ENCODE measurements at places on chromosomes 11 and 22.
A peak's percentile ranks its signal among the peaks of the same experiment; 100 is the strongest.

DNA sequence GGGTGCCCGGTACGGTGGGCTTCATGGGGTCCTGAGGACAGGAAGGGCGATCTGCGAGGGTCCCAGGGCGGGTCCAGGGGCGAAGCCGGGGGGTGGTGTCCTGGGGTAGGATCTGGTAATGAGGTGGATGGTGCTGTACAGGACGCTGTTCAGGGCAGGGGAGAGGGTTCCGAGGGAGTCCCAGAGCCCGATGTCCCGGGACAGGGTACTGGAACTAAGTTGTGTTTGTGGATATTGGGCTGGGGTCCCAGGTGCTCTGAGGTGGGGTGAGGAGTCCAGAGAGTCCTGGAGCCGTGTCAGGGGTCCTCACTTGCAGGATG, 426 bp downstream of the LZTR1 start:
- no peak for DNase-seq

- DNase-seq, result no peak
Measured at GRCh38 chr22:26210334-26210733, 41.1 kb downstream of the SEZ6L start.

DNA sequence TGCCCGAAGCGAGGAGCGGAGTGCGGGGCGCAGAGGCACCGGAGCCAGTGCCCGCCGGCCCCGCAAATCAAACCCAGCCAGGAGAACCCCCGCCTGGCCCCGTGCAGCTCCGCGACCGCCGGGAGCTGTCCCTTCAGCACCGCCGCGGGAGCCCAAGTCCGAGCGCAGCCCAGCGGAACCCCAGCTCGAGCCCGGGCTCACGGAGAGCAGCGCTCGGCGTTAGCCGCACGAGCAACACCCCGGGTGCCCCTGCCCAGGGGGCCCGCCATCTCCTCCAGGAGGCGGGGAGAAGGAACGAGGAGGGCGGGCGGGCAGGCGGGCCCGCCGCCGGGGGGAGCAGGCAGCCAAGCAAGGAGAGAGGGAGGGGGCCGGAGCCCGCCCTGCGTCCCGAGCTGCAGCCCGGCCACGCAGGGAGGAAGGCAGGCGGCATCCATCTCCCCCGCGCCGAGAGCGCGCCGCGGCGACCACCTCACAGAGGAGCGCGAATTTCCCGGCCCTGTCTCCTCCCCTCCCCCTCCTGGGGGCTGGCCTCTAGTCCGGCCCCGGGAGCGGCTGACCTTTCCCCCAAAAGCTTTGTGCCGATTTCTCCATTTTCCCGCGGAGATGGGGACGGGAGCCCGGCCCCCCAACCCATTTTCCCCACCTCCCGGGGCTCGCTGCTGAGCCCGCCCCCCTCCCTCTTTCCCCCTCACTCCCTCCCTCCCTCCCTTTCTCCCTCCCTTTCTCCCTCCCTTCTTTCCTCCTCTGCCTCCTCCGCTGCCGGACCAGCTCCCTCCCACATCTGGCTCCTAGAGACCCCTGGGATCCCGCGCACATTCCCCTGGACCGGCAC, 621 bp downstream of the KCNC1 start:
- DNase-seq, result peak; percentile 20

- no peak for DNase-seq
Measured at GRCh38 chr22:46137218-46137766, 13.0 kb upstream of the PPARA start.

DNA sequence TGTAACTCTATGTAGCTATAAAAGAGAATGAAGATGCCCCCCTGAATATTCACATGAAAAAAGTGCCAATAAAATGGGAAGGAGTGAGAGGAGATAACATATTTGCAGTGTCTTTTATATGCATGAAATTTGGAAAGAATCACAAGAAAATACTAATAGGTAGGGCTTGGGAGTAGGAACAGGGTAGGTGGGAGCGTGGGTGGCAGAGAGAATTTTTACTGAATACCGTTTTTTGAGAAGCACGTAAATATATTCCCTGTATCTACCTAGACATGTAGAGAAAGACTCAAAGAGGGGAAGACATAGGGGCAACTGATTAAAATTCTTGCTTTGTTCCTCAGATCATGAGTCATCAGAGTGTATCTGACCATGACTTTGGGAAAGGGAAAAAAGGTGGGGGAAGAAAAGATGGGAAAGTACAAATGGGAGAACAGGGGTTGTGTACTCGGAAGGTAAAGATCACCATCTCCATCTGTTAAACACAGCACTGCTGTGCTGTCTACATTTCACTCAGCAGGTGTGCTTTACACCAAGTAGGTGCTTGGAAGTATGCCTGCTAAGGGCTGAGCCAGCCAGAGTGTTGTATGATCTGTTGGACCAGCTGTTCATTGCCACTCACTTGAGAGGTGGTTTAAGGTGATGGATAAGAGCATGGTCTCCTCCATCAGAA, 16.0 kb downstream of the PRR5L start:
- DNase-seq, result peak; percentile 40

- no peak for DNase-seq
Measured at GRCh38 chr11:15668718-15669117, 554.0 kb downstream of the INSC start.

DNA sequence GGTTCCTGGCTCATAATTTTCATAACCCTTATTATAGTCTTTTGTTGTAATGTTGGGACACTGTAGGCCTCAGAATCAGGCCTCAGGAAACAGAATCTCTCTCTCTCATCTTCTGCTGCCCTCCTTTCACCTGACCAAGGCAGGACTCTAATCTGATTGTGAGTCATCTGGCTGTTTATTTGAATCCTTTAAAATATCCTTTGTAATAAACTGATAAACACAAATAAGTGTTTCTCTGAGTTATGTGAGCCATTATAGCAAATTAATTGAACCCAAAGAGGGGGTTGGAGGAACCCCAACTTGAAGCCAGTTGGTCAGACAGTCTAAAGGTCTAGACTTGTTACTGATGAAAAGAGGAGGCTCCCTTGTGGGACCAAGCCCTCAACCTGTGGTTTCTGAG, 30.6 kb downstream of the ACER3 start:
- no peak for DNase-seq

DNA sequence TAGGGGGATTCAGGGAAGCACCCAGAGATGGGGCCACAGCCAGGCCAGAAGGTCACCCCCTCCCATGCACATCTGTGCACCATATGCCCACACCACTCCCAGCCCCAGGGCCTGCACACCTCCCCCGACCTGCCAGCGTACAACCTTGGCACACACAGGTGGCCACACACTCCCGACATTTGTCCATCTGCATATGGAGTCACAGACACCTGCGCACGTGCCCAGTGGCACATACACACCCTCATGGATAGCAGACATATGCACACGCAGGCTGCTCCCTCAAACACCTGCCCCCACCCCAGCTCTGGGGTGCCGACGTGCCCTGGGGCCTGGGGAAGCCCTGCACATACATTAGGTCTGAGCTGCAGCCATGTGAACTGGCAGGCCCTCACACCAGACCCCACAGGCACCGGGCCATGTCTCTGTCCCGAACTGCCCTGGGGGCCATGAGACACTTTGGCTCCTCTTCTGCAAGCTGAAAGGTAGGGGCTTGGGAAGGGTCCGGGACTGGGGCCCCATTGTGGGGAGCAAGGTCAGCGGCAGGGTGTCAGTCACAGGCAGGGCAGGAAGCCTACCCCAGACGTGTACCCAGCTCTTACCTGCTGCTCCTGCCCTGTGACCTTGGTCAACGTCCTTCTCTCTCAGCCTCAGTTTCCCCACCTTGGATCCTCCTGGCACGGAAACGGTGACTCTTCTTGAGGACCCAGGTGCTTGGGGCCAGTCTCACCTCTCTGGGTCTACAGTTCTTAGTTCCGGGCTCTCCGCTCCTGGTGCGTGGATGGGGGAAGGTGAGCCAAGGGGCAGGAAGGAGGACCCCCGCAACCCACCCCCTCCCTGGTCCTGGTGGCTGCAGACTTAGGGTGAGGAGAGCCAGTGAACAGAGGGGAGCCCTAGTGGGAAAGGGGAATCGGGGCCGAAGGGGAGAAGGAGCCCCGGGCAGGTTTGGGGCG, 579 bp upstream of the CABP7 start:
- DNase-seq, result no peak
